ENCODE measurements at places on chromosomes 16 and 17.

- DNase-seq, result no peak
Observed at GRCh38 chr16:62034231-62035114, 1.8 kb downstream of the CDH8 start.

- DNase-seq, result no peak
Observed at GRCh38 chr17:40474419-40475002, 26.9 kb downstream of the TNS4 start.

GRCh38 chr16:30782486-30783279, 4.3 kb downstream of the ZNF629 start:
- DNase-seq, result no peak

- no peak for DNase-seq
Observed at GRCh38 chr16:49924078-49924477, 68.2 kb upstream of the ZNF423 start.

DNA sequence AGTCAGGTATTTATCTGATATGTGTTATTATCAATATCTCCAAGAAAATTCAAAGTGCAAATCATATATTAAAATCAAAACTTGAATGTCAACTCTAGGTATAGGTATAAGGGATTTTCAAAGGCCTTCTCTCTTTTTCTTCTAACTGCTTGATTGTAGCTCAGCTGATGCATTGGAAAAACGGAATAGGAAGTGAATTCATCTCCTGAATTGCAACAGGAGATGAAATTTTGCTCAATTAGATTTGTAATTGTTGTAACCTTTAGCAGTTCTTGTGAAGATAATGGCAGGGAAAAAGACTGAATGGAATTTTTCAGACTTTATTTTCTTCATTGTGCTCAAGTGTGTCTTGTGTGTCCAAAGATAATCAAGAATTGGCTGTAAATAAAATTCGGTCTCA, 190.2 kb upstream of the KCNJ16 start:
- no peak for DNase-seq

DNA sequence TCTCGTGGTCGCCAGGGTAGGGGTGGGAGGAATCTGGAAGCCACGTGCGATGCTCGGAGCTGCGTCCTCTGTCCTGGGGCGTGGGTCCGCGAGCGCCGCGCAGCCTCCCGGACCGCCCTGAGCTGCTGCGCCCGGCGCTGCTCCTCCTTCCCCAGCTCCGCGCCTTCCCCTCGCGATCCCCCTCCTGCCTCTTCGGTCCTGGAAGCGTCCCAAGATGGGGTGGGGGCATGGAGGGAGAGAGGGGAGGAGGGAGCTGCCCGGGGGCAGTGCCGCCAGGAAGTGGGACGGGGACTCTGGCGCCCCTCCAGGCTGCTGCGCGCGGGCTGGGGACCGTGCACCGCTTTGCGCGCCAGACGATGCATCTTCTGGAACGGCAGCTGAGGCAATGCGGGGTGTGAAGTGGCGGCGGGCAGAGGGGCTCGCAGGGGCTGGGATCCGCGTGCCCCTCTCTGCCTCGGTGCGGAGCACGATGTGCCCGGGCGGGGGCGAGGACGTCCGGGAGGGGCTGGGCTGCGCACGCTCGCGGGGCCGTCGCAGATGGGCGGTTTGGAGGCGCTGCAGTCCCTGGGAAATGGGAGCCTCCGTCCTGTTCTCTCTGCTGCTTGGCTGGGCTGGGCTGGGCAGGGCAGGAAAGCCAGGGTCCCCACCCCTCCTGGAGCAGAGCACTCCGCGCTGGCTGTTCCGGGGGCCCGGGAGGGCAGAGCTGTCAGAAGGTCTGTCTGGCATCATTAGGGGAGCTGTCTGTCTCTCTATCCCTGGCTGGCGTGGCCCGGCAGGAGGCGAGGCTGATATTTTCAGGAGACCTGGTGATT, 388.0 kb downstream of the SEC14L1 start:
- DNase-seq, result peak; percentile 97

DNA sequence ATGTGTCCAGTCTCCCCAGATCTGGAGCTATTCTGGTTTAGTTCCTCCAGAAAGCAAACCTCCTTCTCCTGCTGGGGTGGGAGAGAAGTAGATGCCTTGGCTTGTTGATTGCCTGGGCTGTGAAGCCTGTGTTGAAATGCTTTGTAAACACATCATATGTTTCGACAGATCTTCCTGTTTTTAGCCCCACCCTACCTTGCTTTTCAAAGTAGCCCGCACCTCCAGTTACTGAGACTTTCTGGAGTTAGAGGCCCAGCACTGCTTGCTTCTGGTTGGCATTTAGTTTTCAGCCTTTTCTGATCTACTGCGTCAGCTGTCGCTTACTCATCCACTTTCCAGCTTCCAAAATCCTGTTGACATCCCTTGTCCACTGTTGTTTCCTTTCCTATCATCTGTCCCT, 17.9 kb upstream of the NDEL1 start:
- no peak for DNase-seq

DNA sequence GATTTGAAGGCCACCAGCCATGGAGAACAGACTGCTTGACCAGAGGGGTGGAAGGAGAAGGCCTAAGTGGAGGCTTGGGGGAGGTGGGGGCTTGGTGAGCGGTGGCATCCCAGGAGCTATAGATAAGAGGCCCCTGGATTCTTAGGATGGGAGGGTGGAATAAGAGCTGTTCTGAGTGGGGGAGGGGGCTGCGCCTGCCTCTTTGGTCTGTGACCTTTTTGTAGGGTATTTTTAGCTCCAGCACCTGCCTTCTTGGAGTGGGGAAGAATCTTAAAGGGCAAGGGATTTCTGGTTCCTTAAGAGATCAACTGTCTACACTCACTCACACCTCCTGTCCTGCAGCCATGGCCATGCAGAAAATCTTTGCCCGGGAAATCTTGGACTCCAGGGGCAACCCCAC, 567 bp downstream of the ENO3 start:
- no peak for DNase-seq

- no peak for DNase-seq
Observed at GRCh38 chr17:63984651-63985386, 12.1 kb upstream of the SCN4A start.

GRCh38 chr16:6209355-6209930, 1111.8 kb upstream of the EEF2KMT start:
- no peak for DNase-seq

DNA sequence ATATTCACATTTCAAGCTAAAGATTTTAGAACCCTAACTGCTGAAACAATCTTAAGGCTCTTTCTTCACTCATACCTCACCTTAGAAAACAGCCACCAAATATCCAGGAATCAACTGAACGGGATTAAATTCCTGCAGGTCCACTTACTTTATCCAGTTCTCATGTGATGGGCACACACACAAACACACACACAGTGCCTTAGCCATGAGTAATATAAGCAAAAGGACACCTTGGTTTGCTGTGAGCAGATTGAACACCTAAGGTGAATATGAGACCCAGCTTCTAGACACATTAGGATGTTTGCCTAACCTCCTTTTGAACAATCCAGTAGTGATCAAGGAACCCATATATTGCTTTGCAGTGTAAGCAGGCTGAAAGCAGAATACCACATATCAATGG, 81.5 kb downstream of the TUBD1 start:
- no peak for DNase-seq

- DNase-seq, result peak; percentile 75
Observed at GRCh38 chr16:71933913-71934695, 38.8 kb downstream of the IST1 start.

DNA sequence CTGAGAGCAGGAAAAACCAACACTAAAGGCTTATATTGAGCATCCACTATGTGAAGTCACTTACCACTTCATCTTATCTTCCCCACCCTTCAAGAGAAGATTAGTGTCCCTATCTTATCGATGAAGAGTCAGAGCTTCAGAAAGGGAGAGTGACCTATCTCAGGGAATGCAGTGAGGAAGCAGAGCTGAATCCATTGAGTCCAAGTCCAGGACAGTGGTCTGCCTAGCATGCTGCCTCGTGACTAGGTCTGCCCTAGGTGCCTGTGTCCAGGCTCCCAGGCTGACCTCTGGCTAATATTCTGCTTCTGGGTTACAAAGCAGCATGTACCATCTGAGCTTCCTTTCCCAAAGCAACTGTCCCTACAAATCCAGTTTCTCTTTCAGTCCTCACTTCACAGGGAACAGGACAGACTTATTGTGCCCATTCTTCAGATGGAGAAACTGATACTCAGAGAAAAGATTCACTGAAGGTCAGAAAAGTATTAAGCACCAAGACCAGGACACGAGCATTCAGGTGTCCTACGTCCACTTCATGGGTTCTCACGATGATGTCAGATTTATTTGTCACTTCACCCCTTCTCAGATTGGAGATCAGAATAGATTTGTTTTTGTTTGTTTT, 13.3 kb upstream of the FZD2 start:
- no peak for DNase-seq

- DNase-seq, result no peak
Observed at GRCh38 chr17:725746-726145, 6.7 kb upstream of the TLCD3A start.

GRCh38 chr16:67948015-67948414, 4.1 kb upstream of the LCAT start:
- no peak for DNase-seq

DNA sequence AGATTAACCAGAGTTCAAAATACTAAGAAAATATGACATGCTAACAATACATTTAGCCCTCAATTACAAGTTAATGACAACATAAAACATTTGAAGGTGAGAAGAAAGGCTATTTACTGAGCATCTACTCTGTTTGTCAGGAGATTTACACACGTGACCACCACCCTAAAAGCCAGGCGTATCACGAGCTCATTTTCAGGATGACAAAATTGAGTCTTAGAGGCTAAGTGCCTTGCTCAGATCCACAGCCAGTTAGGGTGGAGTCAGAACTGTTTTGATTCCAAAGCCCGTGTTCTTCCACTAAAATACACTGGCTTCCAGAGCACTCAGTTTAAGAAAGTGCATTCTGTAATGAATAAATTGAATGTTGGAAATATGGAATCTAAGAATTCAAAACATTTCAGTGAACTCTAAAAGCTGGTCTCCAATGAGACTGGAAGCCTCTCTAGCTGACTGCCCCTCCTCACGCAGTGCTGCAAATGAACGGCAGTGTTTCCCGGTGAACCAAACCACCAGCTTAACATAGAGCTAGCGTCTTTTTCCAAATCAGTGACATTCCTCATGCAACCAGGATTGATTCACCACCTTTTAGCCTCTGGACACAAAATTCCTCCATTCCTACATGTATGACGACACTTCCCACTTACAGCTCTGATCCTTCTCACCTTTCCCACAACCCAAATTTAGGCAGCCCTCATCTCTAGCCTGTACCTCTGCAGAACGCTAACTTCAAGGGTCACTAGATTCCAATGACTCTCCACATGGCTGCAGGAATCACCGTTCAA, 5.9 kb downstream of the ZDHHC7 start:
- DNase-seq, result no peak

DNA sequence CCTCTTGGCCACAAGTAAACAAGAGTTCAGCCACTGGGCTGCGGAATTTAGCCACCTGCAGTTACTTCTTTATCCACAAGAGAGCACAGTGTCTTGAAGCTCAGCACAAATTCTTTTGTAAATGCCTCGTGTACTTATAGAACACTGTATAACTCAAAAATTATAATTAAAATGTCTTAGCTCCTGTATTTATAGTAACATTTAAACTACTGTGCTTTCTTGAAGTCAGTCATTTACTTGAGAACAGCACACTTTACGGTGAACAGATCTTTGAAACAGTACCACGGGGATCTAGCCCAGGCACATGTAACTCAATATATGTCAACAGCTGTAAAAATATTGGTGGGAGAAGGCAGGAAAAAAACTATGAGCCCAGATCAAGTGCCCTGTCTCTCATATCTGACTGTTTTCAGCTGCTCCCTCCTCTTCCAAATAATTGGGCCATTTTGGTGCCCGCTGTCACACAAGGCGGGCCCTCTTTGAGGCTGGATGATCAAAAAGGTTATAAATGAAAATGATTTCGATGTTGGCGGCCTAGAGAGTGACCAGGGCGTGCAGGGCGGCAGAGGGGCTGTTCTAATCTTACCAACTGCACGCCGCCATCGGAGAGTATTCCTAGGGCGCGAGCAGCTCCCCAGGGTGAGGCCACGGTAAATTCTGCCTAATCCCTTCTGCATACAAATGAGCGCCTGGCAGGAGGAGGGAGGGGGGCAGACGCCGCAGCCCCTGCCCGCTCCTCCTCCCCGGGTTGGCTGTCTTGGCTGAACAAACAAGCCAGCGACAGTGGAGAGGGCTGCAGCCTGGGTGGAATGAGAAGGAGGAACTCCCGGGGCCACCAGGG, 183.2 kb downstream of the C16orf78 start:
- peak; percentile 88 for DNase-seq

- DNase-seq, result no peak
Observed at GRCh38 chr17:74619077-74619673, 4.4 kb downstream of the CD300E start.

DNA sequence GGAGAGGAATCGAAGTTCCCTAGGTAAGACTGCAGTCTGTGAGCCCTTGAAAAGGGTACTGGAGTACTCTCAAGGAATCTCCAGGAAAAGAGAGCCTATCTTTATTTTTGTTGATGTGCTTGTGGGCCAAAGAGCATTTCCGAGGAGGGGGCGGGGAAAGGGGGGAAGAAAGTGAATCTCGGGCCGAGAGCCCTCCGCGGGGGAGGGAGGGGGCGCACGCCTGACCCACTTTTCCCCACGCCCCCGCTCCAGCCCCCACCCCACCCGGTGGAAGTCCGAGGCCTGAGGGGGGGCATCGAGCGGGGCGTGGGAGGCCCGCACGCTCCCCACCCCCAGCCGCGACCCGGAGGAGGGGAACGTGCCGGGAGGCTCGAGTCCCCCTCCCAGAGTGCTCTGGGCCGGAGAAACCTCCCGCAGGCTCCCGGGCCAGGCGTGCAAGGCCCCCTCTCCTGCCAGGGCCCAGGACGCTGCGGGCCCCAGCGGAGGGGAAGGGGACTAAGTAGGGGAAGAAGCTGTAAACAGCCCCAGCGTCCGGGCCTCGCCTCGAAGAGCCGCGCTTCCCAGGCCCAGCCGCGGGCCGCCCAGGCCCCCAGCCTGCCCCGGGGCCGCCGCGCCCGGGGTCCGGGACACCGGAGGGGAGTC, 444 bp downstream of the HELZ start:
- peak; percentile 84 for DNase-seq

DNA sequence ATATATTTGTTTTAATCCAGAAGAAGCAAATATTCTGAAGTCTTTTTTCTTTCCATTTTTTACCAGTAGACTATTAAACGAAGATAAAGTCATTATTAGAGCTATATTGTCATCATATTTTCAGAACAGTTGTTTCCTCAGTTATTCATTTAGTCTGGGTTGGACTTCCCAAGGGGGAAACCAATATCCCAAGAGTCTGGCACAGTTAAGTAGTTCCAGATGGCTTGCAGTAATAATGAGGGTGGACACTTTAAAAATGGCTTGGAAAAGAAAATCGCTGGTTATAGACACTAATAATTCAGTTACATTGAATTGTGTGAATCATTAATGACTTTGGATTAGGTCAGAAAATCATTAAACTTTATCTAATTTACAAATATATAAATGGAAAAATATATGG, 3.9 kb downstream of the PPM1E start:
- peak; percentile 38 for DNase-seq

DNA sequence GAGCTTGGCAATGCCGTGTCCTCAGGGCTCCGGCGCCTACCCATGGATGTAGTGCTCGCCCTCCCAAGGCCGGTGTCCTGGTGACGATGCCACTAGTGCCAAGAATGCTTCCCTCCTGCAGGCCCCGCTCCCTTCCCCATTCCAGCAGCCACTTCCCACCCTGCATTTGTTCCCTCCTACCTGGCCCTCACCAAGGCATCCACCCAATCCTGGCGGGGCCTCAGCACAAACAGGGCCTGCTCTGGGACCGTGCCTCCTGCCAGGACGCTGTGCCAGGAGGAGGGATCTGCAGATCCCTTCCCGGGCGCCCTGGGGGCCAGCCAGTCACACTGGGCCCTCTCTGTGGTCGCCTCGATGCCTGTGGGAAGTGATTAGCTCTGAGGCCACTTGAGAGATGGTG, 25.1 kb downstream of the ABR start:
- no peak for DNase-seq

Measured in D341Med (cell line).